ENCODE measurements at places on chromosomes 7 and 10.

GRCh38 chr10:101781655-101781983 is 1.6 kb downstream of the NPM3 start:
- DNase-seq = no peak

- no peak for DNase-seq
These were observed 60.2 kb downstream of the ADRA2A start for GRCh38 chr10:111137007-111137406.

- DNase-seq = no peak
These were observed 59.9 kb downstream of the SUGCT start for GRCh38 chr7:40194745-40195144.

DNA sequence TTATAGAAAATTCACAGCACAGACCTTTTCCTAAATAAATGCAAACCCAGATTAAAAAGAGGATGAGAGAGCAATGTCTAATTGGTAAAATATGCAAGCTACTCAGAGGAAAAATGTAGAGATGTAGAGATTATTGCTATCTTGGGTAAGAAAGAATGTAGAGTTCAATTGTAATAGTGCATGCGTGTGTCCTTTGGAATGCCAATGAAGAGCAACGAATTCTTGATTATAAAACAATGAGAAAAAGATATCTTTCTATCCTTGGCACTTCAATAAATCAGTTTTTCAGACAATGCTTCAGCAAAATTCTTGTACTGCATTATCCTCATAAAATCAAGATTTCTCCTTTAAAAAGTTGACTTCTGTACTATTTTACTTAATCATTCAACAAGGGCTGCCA is 50.9 kb downstream of the SEMA3D start:
- DNase-seq = no peak

DNA sequence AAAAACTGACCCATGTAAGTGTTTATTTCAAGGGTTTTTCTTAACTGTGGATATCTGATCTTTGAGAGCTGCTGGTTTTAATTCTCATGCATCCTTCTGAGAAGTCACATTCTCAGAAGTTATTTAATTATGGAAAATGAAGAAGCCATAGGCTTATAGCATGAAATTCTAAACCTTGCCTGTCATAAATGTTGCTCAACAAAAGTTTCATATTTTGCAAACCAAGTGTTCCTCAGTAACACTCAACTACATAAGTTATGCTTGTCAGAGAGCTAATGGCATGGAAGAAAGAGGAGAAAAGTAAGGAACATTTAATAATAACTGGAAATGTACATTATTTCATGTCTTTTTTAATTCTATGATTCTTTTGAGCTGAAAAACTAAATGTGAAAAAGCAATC is 78.6 kb upstream of the MPP7 start:
- DNase-seq = no peak

DNA sequence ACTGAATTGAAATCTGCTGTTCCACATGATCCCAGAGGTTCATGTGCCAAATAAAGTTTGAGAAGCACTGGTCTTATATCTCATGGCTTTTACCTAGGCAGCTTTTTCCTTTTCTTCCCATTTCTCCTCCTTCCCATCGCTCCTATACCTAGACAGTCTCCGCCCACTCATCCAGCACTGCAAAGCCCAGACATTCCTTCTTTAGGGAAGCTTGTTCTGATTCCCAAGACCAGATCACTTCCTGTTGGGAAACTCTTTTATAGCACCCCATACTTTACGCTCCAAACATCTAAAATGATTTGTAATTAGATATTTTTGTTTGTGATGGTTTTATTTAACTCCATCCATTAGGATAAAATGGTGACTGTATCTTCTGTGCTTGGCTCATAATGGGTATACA is 75.9 kb downstream of the BMPER start:
- DNase-seq = no peak

GRCh38 chr10:131816157-131816775 is 84.5 kb upstream of the PPP2R2D start:
- DNase-seq = no peak

All from effector memory CD8-positive, alpha-beta T cell (primary cell).